D341Med (cell line): ENCODE measurements at places on chromosomes 2 and 18.

DNA sequence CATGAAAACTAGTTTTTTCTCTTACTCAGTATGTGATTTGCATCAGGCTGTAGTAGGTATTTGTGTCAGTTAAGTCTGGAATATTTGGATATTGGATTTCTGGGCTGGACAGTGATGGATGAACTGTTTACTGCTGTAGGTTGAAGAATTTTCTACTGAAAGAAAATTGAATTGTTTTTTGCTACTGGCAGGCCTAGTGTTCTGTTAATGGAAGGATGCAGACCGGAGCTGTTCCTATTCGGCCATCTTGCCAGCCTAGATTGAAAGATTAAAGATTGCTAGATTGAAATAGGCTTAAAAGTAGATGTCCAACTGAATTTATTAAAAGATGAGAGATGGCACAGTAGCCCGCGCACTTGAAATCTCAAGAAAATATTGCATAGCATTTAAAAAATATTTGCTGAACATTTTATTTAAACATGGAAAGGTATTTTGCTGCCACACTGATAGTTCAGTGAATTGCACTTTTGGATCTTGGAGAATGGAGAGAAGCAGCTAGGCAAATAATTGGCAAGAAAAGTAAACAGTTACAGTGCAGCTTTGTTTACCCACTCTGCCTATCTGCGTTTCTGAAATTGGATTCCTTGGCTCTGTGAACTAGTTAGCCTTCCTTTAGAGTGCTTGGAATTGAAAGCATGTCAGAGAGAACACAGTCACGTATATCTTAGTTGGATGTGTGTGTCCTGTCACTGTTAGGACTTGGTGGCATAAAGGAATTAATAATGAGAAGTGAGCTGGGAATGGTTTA lies 54.1 kb downstream of the EPB41L5 start:
- no peak for DNase-seq

- no peak for DNase-seq
These were observed 21.3 kb downstream of the APCDD1 start for GRCh38 chr18:10475654-10476291.

GRCh38 chr2:41698678-41699422 lies 349.0 kb upstream of the PKDCC start:
- DNase-seq, result peak; percentile 76

DNA sequence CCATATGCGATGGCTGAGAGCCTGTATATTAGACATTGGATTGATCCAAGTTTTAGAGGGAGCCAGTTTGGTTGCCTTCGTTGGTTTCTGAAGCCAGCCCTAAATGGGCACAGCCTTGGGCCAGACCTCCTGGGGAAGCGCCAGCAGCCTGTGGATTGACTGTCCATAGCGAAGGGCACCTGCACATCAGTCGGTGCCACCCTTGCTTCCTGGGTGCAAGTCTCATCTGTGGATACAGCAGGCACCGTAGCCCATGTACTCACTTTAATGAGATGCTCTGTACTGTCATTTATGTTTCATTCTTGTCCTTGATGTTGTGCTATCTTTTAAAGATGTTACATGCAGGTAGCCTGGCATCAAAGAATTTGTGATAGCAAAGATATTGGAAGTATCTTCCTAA lies 536.4 kb upstream of the NRP2 start:
- no peak for DNase-seq

DNA sequence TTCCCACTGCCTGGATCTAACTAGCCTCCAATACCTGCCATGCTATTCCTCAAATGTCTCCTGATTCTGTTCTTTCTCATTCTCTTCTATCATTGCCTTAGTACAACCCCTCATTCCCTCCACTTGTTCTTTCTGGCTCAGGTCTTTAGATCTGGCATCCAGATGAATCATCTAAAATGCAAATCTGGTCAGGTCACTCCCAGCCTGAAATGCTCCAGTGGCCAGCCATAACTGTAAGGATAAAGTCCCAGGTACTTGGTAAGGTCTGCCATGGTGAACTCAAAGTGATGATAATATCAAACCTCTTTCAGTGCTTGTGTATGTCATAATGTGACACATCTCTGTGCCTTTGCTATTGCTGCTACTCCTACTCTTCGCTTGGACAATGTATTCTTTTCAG lies 2.9 kb upstream of the SNRNP27 start:
- no peak for DNase-seq

DNA sequence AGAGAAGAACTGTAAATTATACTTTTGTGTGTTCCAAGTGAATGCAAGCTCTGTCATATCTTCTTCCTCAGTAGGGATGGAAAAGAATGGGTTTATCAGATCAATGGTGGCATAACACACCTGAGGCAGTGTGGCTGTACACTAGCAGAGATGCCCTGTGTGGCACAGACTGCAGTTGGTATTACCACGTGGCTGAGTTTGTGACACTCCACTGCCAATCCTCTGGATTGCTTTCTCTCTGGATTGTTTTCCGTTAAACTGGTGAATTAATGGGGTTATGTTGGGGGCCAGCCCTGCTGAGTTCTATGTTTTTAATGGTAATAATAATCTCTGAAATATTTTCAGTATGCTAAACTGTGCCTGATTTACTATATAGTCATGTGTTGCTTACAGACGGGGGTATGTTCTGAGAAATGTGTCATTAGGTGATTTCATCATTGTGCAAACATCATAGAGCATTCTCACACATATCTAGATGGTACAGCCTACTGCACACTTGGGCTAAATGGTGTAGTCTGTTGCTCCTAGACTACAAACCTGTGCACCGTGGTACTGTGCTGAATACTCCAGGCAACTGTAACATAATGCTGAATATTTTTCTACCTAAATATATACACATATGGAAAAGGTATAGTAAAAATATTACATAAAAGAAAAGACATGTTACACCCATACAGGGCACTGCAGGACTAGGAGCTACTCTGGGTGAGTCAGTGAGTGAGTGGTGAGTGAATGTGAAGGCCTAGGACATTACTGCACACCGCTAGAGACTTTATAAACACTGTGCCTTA lies 84.7 kb upstream of the ST6GAL2 start:
- DNase-seq, result no peak

- DNase-seq, result no peak
These were observed 13.1 kb downstream of the CTLA4 start for GRCh38 chr2:203880557-203881125.

DNA sequence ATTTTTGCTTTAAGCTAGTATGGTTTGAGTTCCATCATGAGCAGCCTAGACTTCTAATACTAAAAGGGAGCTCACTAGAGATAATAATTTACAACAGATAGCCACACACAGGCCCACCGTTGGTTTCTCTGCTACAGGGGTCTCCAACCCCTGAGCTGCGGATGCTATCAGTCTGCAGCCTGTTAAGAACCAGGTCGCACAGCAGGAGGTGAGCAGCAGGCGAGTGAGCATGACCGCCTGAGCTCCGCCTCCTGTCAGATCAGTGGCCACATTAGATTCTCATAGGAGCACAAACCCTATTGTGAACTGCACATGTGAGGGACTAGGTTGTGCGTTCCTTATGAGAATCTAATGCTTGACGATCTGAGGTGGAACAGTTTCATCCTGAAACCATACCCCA lies 150.6 kb downstream of the HRH4 start:
- DNase-seq, result no peak

DNA sequence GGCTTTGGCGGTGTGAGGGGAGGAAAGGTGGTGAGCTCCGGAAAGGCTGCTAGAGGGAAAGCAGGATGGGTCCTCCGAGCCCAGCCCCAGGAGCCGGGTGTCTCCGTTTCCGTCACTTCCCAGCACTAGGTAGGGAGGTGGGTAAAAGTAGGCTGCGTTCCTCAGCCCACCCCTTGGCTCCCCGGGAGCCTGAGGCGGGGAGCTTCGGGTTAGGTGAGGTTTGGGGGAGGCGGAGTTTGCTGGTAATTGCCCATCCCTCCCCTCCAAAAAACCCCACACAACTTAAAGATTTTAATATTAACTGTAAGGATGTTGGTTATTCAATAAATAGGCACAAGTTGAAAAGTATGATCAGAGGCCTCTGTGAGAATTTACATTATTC lies 552 bp upstream of the ATF2 start:
- DNase-seq, result no peak
